ENCODE measurements at places on chromosomes 3 and 15. TPM values are rescaled to one million over a fixed set of nuclear protein-coding genes. Genes with fewer than 3 reads are reported as not detected.

GRCh38 chr3:25973122-25973521 is 183.2 kb downstream of the OXSM start:
- DNase-seq: no peak
- no peak overlapping the region for H3K27ac ChIP-seq
- no peaks in the 10 kb centered on the region for H3K36me3 ChIP-seq
- peaks cover 3% of the 10 kb centered on the region for H3K27me3 ChIP-seq
- H3K4me1 ChIP-seq: no peaks in the 10 kb centered on the region

The NOX5 gene
- not detected for total RNA-seq

The FOXB1 gene
- total RNA-seq: 0.14 TPM

The TGM4 gene
- not detected for total RNA-seq

GRCh38 chr3:155270485-155271342 is 22.8 kb downstream of the STRIT1 start:
- H3K4me1 ChIP-seq: no peaks in the 10 kb centered on the region
- H3K27me3 ChIP-seq: peaks cover 8% of the 10 kb centered on the region
- no peak for DNase-seq

All from activated naive CD8-positive, alpha-beta T cell treated with anti-CD3 and anti-CD28 coated beads for 36 hours (primary cell).